Activated B cell treated with CpG ODN at 0.5 μM for 24 hours (primary cell): ENCODE measurements at places on chromosomes 5 and 9. TPM values are rescaled to one million over a fixed set of nuclear protein-coding genes. Genes with fewer than 3 reads are reported as not detected.

DNA sequence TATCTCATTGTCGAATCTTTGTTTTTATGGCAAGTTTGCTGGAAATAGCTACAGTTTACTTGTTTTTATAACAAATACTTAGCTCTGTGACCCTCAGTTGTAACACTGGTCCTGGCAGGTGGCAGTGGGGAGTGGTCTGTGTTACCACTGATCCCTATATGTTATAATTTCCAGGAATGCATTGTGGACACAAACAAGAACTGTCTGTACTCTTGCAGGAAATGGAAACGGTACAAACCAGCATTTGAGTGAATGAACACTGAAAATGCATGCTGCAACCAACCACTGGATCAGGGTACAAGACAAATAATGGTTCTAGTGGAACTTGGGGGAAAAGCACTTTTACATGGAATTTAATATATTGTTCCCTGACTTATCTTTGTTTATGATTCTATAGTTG is 66.5 kb upstream of the PJA2 start:
- DNase-seq = no peak

DNA sequence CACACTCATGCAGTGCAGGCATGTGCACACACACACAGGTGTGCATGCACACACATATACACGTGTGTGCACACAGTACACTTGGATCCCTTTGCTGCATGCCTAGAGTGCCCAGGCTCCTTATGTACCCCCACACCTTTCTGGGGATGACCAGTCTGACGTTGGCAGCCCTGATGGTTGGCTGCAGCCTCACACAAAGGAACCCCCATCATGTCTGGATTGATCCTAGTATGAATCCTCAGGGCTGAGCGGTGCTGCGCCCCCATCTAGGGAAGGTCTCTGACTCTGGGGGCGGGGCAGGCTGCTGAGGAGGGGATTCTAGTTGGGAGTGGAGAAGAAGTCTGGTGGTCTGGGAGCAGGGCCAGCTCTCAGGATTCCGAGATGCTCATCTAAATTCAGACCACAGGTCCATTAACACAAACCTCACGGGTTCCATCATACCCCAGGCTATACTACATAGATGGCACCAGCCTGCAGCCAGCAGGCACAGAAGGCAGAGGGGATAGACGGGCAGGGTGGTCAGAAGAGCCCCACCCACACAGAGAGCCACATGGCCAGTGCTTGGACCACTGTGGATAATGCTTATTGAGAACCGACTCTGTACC is 50.5 kb upstream of the OLFM1 start:
- no peak for DNase-seq

Gene SHISAL2B
- not detected in 2 replicates for total RNA-seq

GRCh38 chr5:56900858-56901578 is 8.4 kb upstream of the SETD9 start:
- no peak for DNase-seq

Gene SLIT3
- not detected in 2 replicates for total RNA-seq

DNA sequence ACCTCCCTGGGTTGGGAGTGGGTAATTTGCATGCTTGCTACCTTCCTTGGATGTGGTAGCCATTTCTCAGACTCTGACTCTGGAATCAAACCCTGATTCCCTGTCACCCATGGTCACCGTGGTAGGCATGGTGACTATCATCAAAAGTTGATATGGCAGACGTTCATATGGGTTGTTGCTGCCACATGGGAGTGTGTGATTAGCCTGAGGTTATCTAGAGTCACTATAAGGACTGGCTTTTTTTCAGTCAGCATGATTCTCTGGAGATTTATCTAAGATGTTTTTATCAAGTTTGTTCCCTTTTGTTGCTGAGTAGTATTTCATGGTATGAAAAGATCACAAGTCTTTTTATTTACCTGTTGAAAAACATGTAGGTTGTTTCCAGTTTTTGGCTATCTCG is 7.0 kb downstream of the RCL1 start:
- no peak for DNase-seq

- DNase-seq = no peak
Measured at GRCh38 chr5:42974536-42974935, 65.6 kb downstream of the ANXA2R start.

DNA sequence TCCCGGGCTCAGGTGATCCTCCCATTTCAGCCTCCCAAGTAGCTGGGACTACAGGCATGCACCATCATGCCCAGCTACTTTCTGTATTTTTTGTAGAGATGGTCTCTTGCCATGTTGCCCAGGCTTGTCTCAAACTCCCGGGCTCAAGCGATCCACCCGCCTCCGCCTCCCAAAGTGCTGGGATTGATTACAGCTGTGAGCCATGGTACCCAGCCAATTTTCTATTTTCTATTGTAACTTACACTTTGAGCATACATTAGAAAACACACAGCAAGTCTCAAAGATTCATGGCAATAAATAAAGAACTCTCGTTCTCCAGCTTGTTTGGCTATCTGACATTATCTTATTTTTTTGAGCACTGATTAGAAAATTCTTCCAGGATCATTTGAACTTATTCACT is 228.7 kb downstream of the ADAMTS6 start:
- no peak for DNase-seq

- no peak for DNase-seq
Measured at GRCh38 chr9:116319480-116319879, 165.9 kb downstream of the PAPPA start.

Gene RETREG1
- total RNA-seq = 3.3 and 3.5 TPM in 2 replicates

Gene PCDHB6
- total RNA-seq = not detected in 2 replicates

GRCh38 chr5:124739634-124740025 is 6.8 kb downstream of the ZNF608 start:
- no peak for DNase-seq

Gene ARAP3
- 0.44 and 0.49 TPM in 2 replicates for total RNA-seq

DNA sequence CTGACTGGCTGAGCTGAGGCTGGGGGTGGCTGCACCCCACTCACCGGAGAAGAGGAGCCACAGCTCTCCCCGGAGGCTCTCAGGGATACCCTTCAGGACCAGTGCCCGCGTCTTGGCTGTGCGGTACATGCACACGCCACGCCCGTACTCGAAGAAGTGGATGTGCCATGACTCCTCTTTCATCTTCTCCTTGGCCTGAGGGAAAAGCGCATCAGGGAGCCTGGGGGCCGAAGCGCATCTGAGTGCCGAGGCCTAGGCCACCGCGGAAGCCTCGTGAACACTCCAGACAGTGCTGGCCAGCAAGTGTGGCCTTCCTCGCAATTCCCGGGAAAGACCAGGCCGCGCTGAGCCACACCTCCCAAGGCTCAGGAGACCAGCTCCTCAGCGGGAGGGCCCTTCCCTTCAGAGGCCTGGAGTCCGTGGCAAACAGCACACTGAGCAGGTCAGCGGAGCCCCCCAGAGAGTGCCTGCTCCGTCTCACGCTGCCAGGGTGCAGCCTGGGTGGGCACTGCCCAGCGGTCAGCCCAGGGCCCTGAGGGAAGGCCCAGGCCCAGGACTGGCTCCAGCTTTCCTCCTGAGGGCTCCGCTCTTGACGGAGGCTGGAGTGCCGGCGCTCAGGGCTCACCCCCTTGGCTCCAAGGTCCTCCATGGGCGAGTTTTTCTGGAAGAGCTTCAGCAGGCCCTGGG is 20.5 kb upstream of the MRNIP start:
- no peak for DNase-seq

Gene DDX4
- not detected in 2 replicates for total RNA-seq

GRCh38 chr5:178790371-178790770 is 59.9 kb upstream of the ZNF354A start:
- DNase-seq = no peak

Gene NR6A1
- 2.3 and 3.1 TPM in 2 replicates for total RNA-seq

Gene C6
- not detected in 2 replicates for total RNA-seq

Gene NSG2
- total RNA-seq = not detected in 2 replicates

GRCh38 chr9:98154678-98155077 is 35.7 kb upstream of the TRIM14 start:
- DNase-seq = no peak

Gene SAXO1
- total RNA-seq = 0.02 TPM in 1 of 2 replicates, not detected in the other
